Calu3 (cell line): ENCODE measurements at places on chromosomes 6 and 20. TPM values are rescaled to one million over a fixed set of nuclear protein-coding genes. Genes with fewer than 3 reads are reported as not detected.

- peaks cover 8% of the 10 kb centered on the region for H3K4me1 ChIP-seq
- no peaks in the 10 kb centered on the region for H3K36me3 ChIP-seq
- H3K27me3 ChIP-seq: peaks cover 25% of the 10 kb centered on the region
- no peak overlapping the region for H3K4me3 ChIP-seq
- no peak for DNase-seq
- H3K27ac ChIP-seq: no peak overlapping the region
Measured at GRCh38 chr6:34457382-34457741, 8.5 kb upstream of the PACSIN1 start.

DNA sequence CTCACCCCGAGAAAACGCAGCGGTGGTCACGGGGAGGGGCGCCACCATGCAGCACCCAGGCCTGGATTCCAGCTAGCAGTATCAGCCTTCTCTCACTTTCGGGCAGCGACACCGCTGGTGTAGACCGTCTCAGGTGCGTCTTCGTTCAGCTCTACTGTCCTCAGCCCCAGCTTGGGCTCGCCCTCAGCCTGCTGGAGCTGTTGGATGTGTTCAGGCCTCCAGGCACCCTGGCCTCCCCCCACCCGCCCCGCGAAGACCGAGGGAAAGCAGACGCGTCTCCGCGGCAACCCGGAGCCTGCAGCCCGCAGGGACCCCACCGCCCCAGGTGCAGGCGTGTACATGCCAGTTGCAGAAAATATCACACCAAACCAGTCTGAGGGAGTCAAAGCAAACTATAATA, 60.8 kb upstream of the CARMIL1 start:
- no peak for DNase-seq
- H3K27me3 ChIP-seq: no peaks in the 10 kb centered on the region
- no peak overlapping the region for H3K4me3 ChIP-seq
- no peaks in the 10 kb centered on the region for H3K36me3 ChIP-seq

DNA sequence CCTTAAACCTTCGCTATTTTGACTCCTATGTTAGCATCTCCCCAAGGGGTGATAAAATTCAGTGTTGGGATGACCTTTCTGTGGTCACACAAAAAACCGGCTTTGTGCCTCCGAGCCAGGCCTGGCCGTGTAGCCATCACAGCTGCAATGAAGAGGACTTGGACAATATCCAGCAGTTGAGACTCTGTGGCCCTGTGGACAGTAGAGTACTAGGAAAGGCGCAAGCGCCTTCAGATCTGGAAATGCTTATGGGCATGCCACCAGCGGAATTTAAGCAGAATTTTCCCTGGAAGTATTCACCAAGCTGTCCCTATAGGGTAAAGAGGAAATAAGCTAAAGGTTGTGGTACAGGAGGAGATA, 63.3 kb upstream of the SLC2A12 start:
- peaks cover 23% of the 10 kb centered on the region for H3K27me3 ChIP-seq
- no peak overlapping the region for H3K27ac ChIP-seq
- no peaks in the 10 kb centered on the region for H3K4me1 ChIP-seq
- peaks cover 6% of the 10 kb centered on the region for H3K36me3 ChIP-seq
- DNase-seq: no peak

GRCh38 chr6:4649728-4650127, 126.5 kb upstream of the CDYL start:
- peak overlapping the region; percentile 39 for H3K27ac ChIP-seq
- H3K36me3 ChIP-seq: no peaks in the 10 kb centered on the region
- H3K27me3 ChIP-seq: no peaks in the 10 kb centered on the region
- H3K4me3 ChIP-seq: no peak overlapping the region
- DNase-seq: no peak

Gene TOX2
- total RNA-seq: not detected in 2 replicates
